Colonic mucosa (tissue), 4 donors: ENCODE measurements at places on chromosomes 6 and 20. TPM values are rescaled to one million over a fixed set of nuclear protein-coding genes. Genes with fewer than 3 reads are reported as not detected.
A peak's percentile ranks its signal among the peaks of the same experiment; 100 is the strongest.

GRCh38 chr6:35309611-35310264 is 12.1 kb downstream of the DEF6 start:
- H3K36me3 ChIP-seq, result no peaks in the 10 kb centered on the region
- DNase-seq, result no peak
- H3K27ac ChIP-seq, result no peak overlapping the region
- H3K27me3 ChIP-seq, result no peaks in the 10 kb centered on the region
- no peaks in the 10 kb centered on the region for H3K4me1 ChIP-seq
- H3K4me3 ChIP-seq, result no peak overlapping the region

DNA sequence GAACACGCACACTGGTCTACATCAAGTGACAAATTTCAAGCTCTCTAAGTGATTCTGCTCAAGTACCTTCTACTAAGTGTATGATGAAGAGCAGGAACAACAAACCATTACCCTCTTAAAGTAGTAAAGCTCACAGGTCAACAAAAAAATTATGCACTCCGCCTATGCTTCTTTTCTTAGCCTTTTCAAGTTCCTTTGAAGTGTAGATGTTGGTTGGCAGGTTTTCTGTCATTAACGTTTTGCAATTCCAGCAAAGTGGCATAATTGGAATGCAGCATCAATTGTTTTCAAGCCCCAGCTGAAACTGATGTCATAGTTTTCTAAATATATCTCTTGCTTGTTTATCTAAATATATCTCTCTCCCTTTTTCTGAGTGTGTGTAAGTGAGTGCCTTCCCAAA is 396.9 kb upstream of the EYS start:
- no peaks in the 10 kb centered on the region for H3K27me3 ChIP-seq
- no peaks in the 10 kb centered on the region for H3K36me3 ChIP-seq
- no peaks in the 10 kb centered on the region for H3K4me1 ChIP-seq
- no peak overlapping the region for H3K27ac ChIP-seq

Gene SAYSD1
- total RNA-seq, result 12.9 TPM

DNA sequence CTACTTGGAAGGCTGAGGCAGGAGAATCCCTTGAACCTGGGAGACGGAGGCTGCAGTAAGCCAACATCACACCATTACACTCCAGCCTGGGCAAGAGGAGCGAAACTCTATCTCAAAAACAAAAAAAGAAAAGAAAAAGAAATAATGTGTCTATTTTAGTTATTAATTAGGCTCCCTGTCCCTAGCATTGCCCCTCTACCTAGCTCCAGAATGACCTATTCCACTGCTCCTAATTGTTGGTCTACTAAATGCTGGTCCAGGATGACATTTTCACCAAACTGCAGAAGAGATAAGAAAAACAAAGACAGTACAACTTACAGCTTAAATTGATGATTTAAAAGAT is 429.7 kb upstream of the SOX4 start:
- no peaks in the 10 kb centered on the region for H3K36me3 ChIP-seq
- no peak for DNase-seq
- H3K27ac ChIP-seq, result no peak overlapping the region
- H3K4me1 ChIP-seq, result no peaks in the 10 kb centered on the region
- no peaks in the 10 kb centered on the region for H3K27me3 ChIP-seq

Gene RFX6
- 1.6 TPM for total RNA-seq

Gene LY6G6D
- total RNA-seq, result not detected

- no peaks in the 10 kb centered on the region for H3K4me1 ChIP-seq
- no peak for DNase-seq
- H3K27ac ChIP-seq, result no peak overlapping the region
- no peak overlapping the region for H3K4me3 ChIP-seq
- no peaks in the 10 kb centered on the region for H3K27me3 ChIP-seq
Observed at GRCh38 chr6:143802833-143803565, 40.1 kb upstream of the LTV1 start.

Gene TUBB
- total RNA-seq, result 605 TPM

Gene RSPH9
- not detected for total RNA-seq

Gene MYBL2
- 15.1 TPM for total RNA-seq

- no peak overlapping the region for H3K4me3 ChIP-seq
- H3K36me3 ChIP-seq, result no peaks in the 10 kb centered on the region
- DNase-seq, result peak; percentile 89
- H3K27ac ChIP-seq, result no peak overlapping the region
- H3K27me3 ChIP-seq, result no peaks in the 10 kb centered on the region
Observed at GRCh38 chr6:157989541-157990289, 8.1 kb downstream of the SYNJ2 start.

Gene BEND3
- 4.4 TPM for total RNA-seq

Gene SPATS1
- not detected for total RNA-seq

DNA sequence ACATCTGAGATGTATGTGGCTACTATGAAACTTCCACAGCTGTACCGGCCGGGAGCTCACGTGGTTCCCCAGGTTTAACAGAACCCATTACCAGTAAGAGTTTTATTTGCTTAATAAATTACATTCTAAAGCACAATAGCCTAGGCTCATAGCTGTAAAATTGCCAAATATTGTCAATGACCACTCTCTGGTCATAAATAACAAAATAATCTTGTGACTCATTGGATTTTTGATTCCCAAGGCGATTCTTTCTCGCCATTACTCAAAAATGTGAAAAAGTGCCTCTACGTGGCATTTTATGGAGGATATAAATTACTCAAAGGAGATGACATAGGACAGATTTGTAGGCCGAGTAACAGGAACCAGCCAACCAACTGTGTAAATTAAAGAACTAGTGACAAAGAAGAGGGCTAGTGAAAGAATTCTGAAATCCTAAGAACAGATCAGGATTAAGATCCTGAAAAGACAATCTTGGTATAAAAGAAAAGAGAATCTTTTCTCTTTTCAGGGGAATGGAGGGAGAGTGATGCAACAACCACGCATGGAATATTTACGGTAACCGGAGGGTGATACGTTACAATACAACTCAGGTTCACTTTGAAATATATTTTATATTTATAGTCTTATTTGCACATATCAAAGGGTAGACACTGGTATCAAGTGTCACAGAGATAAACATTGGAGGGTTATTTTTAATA is 199.7 kb downstream of the FOXC1 start:
- no peak overlapping the region for H3K4me3 ChIP-seq
- DNase-seq, result no peak
- H3K27ac ChIP-seq, result no peak overlapping the region
- no peaks in the 10 kb centered on the region for H3K36me3 ChIP-seq

Gene OR2H1
- not detected for total RNA-seq

Gene RNF144B
- total RNA-seq, result 4.2 TPM

GRCh38 chr20:53608456-53609452 is 15.1 kb upstream of the ZNF217 start:
- no peaks in the 10 kb centered on the region for H3K36me3 ChIP-seq
- DNase-seq, result peak; percentile 57
- H3K27me3 ChIP-seq, result no peaks in the 10 kb centered on the region
- peak overlapping the region; percentile 55 for H3K27ac ChIP-seq
- no peaks in the 10 kb centered on the region for H3K4me1 ChIP-seq

Gene OXT
- not detected for total RNA-seq

DNA sequence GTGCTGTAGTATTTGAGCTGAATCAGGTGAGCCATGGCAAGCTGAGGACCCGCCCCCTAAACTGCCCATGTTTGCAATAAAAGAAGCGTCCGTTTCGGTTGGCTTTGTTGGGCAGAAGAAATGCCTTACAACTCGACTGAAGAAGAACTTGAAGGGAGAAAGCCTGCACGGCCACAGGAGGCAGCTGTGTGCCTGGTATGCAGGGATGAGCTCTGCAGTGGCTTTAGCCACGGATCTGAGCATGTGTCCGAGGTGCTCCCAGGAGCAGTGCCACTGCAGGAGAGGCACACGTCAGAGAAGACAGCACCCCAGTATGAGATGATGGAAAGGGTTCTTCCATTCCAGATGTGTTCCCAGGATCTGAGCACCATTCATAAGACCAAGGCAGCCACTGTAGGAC is 23.5 kb downstream of the KIZ start:
- DNase-seq, result no peak
- no peaks in the 10 kb centered on the region for H3K4me1 ChIP-seq
- H3K36me3 ChIP-seq, result no peaks in the 10 kb centered on the region
- no peaks in the 10 kb centered on the region for H3K27me3 ChIP-seq
- no peak overlapping the region for H3K4me3 ChIP-seq

DNA sequence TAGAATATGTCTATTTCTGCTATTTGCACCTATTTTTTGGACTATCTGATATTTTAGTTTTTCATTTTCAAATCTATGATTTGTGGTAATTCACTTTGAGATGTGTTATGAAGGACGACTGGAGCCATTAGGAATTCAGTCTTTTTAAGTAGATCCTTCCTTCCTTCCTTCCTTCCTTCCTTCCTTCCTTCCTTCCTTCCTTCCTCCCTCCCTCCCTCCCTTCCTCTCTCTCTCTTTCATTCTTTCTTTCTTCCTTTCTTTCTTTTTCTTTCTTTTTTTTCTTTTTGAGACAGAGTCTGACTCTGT is 46.1 kb upstream of the ENPP1 start:
- no peaks in the 10 kb centered on the region for H3K4me1 ChIP-seq
- H3K27ac ChIP-seq, result no peak overlapping the region
- H3K36me3 ChIP-seq, result no peaks in the 10 kb centered on the region
- DNase-seq, result no peak
- no peaks in the 10 kb centered on the region for H3K27me3 ChIP-seq

- H3K36me3 ChIP-seq, result no peaks in the 10 kb centered on the region
- no peak overlapping the region for H3K27ac ChIP-seq
- no peak for DNase-seq
- H3K4me3 ChIP-seq, result no peak overlapping the region
Observed at GRCh38 chr20:56504373-56505005, 20.1 kb upstream of the FAM209A start.

- no peaks in the 10 kb centered on the region for H3K4me1 ChIP-seq
- no peak for DNase-seq
- no peaks in the 10 kb centered on the region for H3K36me3 ChIP-seq
- H3K27me3 ChIP-seq, result no peaks in the 10 kb centered on the region
- H3K4me3 ChIP-seq, result no peak overlapping the region
Observed at GRCh38 chr6:168939796-168940195, 313.9 kb downstream of the THBS2 start.

- H3K27ac ChIP-seq, result no peak overlapping the region
- no peaks in the 10 kb centered on the region for H3K36me3 ChIP-seq
- H3K27me3 ChIP-seq, result no peaks in the 10 kb centered on the region
- no peak overlapping the region for H3K4me3 ChIP-seq
- peak; percentile 27 for DNase-seq
- no peaks in the 10 kb centered on the region for H3K4me1 ChIP-seq
Observed at GRCh38 chr6:155154158-155154830, 109.5 kb upstream of the CLDN20 start.

Gene FOXF2
- 8.4 TPM for total RNA-seq

DNA sequence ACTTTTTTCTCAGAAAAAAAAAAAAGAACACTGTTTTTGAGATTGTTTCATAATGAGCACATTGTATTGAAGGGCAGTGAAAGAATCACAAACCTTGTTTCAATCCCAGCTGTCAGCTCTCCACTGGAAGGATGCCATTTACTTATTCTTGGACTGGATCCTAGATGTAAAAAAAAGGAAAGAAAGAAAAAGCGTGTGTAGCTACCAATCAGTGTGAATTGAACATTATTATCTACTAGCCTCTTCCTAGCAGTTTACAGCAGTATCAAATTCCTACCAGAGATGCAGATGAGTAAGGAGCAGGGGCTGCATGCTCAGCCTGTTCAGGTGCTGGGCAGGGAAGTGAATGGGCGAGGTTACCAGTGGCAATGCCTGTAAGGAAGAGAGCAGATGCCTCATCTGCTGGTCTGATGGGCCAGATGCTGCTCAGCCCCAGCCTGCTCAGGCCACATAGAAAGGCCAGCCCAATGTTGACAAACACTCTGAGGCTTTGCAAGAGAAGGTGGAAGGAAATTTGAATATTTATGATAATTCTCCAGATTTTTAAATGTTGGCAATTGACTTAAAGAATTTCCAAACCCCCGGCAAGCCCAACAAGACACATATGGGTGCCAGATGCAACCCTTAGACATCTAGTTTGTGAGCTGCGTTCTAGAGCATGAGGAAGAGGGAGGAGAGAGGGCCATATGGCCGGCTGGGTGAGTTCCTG is 189.5 kb downstream of the IBTK start:
- no peaks in the 10 kb centered on the region for H3K4me1 ChIP-seq
- H3K27ac ChIP-seq, result no peak overlapping the region
- no peak overlapping the region for H3K4me3 ChIP-seq
- no peak for DNase-seq
- H3K36me3 ChIP-seq, result no peaks in the 10 kb centered on the region

Gene RAET1L
- 0.24 TPM for total RNA-seq

GRCh38 chr6:19719691-19720128 is 117.5 kb upstream of the ID4 start:
- DNase-seq, result no peak
- H3K4me1 ChIP-seq, result no peaks in the 10 kb centered on the region
- H3K27ac ChIP-seq, result no peak overlapping the region
- no peaks in the 10 kb centered on the region for H3K36me3 ChIP-seq

- DNase-seq, result no peak
- no peak overlapping the region for H3K4me3 ChIP-seq
- no peaks in the 10 kb centered on the region for H3K36me3 ChIP-seq
- H3K27ac ChIP-seq, result no peak overlapping the region
Observed at GRCh38 chr6:76466286-76466685, 393.8 kb upstream of the IMPG1 start.

- no peak for DNase-seq
- no peaks in the 10 kb centered on the region for H3K4me1 ChIP-seq
- H3K36me3 ChIP-seq, result no peaks in the 10 kb centered on the region
- no peak overlapping the region for H3K27ac ChIP-seq
- no peak overlapping the region for H3K4me3 ChIP-seq
- H3K27me3 ChIP-seq, result no peaks in the 10 kb centered on the region
Observed at GRCh38 chr6:85975957-85976356, 333.3 kb upstream of the SYNCRIP start.

Gene FLRT3
- total RNA-seq, result 4.6 TPM

DNA sequence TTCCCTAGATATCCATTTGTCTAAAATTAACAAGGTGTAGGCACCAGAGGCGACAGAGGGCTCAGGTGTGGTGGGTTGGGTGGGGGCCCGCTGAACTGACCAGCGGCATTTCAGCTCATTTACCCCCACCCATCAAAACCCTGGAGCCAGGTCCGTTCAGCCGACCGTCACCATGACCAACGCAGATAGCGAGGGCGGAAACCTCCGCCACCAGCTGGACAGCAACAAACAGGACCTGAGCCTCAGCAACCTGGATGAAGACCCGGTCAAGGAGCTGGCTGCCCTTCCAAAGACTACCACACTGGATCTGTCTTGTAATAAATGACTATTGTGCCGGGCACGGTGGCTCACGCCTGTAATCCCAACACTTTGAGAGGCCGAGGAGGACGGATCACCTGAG is 120.8 kb upstream of the LGSN start:
- DNase-seq, result no peak
- H3K27ac ChIP-seq, result no peak overlapping the region
- H3K27me3 ChIP-seq, result no peaks in the 10 kb centered on the region

Gene NOTCH4
- 2.9 TPM for total RNA-seq

GRCh38 chr20:14853079-14853478 is 515.7 kb upstream of the FLRT3 start:
- no peak for DNase-seq
- H3K4me3 ChIP-seq, result no peak overlapping the region
- no peak overlapping the region for H3K27ac ChIP-seq
- no peaks in the 10 kb centered on the region for H3K36me3 ChIP-seq
- H3K4me1 ChIP-seq, result no peaks in the 10 kb centered on the region

- H3K4me3 ChIP-seq, result no peak overlapping the region
- H3K4me1 ChIP-seq, result no peaks in the 10 kb centered on the region
- H3K27me3 ChIP-seq, result no peaks in the 10 kb centered on the region
- no peak overlapping the region for H3K27ac ChIP-seq
- no peak for DNase-seq
- no peaks in the 10 kb centered on the region for H3K36me3 ChIP-seq
Observed at GRCh38 chr20:33709398-33709797, 10.7 kb downstream of the PXMP4 start.

- no peak overlapping the region for H3K4me3 ChIP-seq
- H3K27ac ChIP-seq, result no peak overlapping the region
- H3K36me3 ChIP-seq, result no peaks in the 10 kb centered on the region
Observed at GRCh38 chr6:44538131-44538806, 150.8 kb downstream of the CDC5L start.

Gene E2F1
- total RNA-seq, result 4.6 TPM
